ENCODE measurements at places on chromosomes 7 and 10. TPM values are rescaled to one million over a fixed set of nuclear protein-coding genes. Genes with fewer than 3 reads are reported as not detected.

GRCh38 chr10:27328946-27329345 lies 88.3 kb upstream of the ACBD5 start:
- DNase-seq, result no peak

DNA sequence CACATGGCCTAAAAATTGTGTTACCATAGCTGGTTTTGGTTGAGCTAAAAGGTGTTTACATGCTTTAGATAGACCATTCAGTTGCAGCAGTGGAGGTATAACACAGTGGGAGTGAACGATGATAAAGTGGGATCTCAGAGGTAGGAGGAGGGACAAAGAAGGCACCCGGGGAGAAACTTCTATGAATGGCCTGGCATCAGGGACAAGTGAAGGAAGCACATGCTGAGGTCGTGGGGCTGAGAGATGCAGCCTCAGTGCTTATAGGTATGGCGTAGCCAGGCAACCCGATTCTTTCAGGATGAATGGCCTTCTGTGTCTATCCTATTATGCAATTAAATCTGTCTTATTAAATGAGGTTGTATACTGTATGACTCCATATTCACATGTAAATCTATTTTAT lies 3.9 kb upstream of the CDK6 start:
- DNase-seq, result no peak

GRCh38 chr7:117251687-117252086 lies 71.2 kb downstream of the WNT2 start:
- DNase-seq, result no peak

PIP gene
- 37.1 TPM for total RNA-seq

GRCh38 chr7:140230516-140230860 lies 53.7 kb upstream of the KDM7A start:
- no peak for DNase-seq

MRLN gene
- not detected for total RNA-seq

MSS51 gene
- 2.3 TPM for total RNA-seq

GRCh38 chr10:37703833-37704382 lies 153.5 kb downstream of the ZNF248 start:
- no peak for DNase-seq

DNA sequence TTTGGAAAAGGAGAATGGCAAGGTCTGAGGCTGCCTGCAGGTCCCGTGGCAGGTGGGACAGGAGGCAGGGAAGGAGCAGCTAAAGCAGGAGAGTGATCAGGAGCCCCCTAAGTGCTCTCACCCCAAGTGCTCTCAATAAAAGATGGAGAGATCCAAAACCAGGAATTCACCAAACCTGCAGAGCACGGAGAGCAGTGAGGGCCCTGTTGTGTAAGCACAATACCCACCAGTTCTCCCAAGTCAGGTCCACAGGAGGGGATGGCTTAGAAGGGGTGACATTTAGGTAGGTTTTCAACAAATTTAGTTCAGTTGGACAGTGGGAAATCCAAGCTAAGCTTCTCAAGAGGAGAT lies 40.8 kb downstream of the GNA12 start:
- DNase-seq, result no peak

SH2D4B gene
- total RNA-seq, result 0.28 TPM

- no peak for DNase-seq
Measured at GRCh38 chr10:120729547-120729946, 121.6 kb upstream of the WDR11 start.

OR2A5 gene
- total RNA-seq, result not detected

GRCh38 chr7:44914992-44915607 lies 29.8 kb upstream of the PURB start:
- no peak for DNase-seq

DNA sequence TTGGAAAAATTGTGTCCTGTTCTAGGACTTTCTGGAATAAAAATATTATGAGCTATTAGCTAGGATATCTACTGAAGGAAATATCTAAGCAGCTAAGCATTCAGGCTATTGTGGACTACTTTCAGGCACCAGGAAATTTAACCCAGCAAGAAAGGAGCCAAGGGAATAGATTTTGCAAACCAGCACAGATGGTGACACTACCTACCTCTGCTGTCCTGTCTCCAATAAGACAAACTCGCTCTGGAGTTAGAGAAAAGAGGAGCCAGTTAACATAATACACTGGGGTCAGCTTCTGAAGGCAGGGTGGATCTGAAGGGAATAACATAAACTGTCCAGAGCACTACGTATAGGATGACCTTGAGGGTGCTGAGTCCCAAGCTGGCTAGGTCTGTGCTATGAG lies 223.7 kb upstream of the PRSS58 start:
- no peak for DNase-seq

STK31 gene
- 0.74 TPM for total RNA-seq

- DNase-seq, result no peak
Measured at GRCh38 chr10:565676-566075, 123.8 kb downstream of the DIP2C start.

DNA sequence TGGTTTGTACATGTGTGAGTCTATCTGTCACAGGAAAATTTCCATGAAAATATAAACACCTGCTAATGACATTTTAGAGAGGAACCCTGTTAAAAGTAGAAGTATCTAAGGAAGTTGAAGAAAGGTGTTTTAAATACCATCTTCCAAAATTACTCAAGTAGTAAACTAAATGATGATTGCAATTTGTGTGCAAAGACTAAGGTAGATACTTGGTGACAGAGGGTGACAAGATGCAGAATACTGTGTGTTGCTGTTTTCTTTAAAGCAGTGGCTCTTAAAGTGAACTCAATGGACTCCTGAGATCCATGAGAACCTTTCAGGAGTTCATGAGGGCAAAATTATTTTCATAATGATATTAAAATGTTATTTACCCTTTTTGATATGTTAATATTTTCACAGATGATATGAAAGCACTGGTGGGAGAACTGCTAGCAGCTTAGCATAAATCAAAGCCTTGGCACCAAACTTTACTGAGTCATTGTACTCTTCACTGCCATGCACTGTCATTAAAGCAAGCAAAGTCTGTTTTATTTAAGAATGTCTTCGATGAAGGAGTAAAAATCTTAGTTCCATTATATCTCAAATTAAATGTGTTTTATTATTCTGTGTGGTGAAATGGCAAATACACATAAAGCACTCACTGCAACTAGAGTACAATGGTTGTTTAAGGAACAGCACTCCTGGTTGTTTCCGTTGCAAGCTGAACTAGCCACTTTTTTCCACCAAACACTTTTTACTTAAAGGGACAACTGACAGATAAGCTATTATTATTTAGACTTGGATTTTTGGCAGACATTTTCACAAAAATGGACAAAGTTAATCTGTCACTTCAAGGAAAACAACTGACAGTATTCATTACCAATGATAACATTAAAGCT lies 133.7 kb downstream of the LRRN3 start:
- no peak for DNase-seq

DNA sequence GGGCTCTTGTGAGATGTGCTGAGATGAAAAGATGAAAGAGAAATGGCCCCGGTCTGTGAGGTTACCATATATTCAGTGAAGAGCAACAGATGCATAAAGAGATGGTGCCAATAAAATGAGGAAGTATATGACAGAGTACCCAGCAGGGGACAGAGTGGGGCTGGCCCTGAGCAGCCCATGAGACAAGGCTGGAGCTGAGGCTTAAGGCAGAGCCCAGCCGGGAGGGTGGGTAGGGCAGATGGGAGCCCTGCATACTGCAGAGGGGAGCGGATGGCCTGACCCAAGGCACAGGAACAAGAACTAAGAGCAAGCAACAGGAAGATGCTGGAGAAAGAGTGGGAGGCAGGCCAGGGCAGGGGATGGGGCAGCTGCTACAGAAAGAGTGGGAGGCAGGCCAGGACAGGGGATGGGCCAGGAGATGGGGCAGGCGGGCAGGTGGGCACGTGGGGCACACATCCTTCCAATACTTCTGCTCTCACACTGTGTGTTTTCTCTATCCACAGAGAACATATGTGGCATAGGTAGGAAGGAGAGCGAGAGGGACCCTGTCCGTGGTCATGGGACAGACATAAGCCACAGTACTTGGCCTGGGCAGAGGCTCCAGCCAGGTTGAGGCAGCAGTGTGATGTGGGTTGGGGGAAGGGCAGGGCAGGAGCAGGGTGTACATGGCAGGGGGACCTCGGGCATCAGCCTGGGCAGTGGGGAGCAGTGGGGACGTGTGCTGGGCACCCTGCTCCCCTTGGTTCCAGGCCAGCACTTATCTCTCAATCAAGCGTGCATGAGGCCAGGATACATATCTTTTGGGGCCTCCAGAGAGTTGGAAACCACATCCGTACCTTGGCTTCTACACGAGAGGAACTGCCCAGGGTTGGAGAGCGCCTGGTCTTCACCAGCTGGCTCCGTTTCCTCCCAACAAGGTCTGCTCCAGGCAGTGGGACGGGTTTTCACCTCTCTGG lies 91.6 kb upstream of the IKZF1 start:
- DNase-seq, result no peak

ITGA8 gene
- total RNA-seq, result 22.5 TPM

GRCh38 chr7:41910940-41911600 lies 208.2 kb upstream of the INHBA start:
- no peak for DNase-seq

DNA sequence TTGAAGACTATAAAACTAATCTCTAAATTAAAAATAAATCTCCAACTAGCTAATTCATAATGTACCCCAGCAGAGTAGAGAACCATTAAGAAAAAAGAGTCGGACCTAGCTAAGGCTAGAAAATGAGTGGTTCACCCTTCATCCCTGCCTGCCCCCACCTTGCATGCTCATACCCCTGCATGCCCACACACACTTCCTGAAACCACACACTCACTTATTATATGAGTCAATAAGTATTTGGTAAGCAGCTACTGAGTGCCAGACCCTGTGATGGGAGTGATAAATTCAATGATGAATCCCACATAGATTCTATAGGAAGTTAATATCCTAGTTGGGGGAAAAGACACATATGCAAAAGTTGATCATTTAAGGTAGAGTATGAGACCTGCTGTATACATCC lies 152.9 kb upstream of the INHBA start:
- DNase-seq, result no peak

OAT gene
- total RNA-seq, result 75.3 TPM

NHLRC2 gene
- 46.3 TPM for total RNA-seq

DNA sequence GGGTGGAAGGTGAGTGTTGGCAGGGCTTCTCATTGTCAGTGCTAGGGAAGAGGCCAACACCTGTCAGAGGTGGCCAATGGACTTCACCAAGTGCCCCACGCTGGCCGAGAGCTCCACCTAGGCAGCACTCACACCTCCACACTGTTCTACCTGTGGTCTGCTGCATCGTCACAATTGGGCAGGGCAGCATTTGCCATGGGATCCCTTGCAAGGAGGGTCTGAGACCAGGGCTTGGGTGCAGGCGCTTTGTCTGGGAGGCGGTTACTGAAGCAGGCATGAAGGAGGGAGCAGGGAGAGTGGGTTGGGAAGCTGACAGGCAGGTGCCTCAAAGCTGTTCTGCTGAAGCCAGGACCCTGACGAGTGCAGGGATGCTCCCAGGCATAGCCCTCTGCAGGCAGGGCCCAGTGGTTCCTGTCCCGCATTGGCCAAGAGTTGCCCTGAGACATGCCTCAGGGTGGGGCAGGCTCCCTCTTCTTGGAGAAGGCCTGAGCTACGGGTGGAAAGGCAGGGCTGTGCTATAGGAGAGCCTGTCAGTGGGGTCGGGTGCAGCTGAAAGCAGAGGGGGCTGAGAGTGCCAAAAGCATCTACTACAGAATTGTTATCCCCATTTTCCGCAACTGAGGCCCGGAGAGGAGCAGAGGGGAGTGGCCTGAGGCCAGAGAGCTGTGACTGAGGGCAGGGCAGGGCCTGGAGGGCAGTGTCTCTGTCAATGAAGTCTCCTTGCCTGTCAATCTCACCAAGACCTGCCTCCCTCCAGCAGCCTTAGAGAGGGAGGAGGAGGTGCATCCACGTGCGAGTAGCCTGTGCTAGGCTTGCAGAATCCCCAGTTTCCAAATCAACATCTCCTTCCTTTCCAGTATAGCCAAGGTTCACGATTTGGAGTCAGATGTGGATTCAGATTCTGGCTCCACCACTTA lies 4.0 kb downstream of the RBP3 start:
- no peak for DNase-seq

SPDYE1 gene
- 0.09 TPM for total RNA-seq

DNA sequence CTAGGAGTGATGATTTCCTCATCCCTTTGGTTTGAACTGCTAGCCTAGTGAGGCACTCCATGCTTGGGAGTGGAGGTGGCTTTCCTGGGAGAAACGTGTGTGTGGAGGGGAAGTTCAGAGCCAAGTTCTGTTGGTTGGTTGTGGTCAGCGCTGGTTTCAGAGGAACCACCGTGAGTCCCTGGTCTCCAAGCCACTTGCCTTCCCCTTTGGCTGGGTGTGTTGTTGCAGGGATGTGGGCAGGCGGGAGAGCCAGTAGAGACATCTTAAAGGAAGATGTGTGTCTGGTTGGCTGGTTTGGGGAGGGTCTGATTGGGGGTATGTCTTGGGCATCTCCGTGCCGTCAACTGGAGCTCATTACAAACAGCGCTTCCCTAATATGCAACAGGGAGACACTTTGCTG lies 130.8 kb upstream of the TCF7L2 start:
- no peak for DNase-seq

NPFFR1 gene
- total RNA-seq, result 0.12 TPM

TAC1 gene
- total RNA-seq, result not detected

- DNase-seq, result no peak
Measured at GRCh38 chr7:110790992-110791391, 299.9 kb upstream of the LRRN3 start.

POMZP3 gene
- 25.8 TPM for total RNA-seq

DNA sequence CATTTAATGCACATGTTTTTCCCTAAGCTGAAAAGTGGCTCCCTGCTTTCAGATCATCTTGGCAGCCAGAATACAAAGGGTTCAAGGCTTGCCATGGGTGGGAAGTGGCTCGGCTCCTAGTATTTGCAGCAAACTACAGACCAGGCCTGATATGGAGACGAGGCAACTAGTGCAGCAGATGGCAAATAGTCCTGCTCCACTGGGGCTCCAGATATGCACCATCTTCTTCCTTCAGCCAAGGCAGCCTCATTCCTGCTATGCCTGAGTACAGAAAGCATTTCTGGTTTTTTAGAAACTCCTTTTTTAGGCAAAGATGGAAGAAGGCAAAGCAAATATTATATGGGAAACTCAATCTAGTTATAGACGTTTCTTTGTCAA lies 23.9 kb downstream of the LRRC4 start:
- no peak for DNase-seq

GIMAP6 gene
- 53.7 TPM for total RNA-seq

DNA sequence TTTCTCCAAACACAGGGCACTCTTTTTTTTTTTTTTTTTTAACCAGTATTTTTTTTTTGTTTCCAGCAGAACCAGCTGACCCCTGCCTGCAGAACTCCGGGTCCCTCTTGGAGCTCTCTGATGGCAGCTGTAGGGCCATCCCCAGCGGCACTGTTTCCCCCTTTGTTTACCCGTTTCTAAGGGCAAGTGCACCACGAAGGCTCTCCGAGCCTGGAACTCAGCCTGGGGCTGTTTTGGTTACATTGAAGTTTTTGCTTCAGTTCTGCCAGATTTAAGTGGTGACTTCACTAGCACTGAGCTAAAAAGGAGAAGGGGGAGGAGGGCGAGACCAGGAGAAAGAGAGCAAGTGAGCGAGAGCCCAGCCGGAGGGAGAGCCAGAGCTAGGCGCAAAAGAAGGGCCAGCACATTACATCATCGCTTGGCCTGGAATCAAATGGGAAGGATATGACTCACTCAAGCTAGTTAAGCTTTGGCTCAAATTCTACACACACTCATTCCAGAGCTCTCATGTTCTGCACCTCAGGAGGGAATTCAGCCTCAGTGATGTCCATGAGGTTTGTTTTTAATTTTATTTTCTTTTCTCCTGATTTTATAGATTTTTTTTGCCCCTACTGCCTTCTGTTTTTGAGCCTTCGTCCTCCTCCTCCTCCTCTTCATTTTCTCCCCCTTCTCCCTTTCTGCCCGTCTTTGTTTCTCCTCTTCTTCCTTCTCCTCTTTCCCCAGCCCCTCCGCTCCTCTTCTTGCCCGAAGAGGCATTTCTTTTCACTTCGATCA lies 272.3 kb downstream of the TRIL start:
- peak; percentile 97 for DNase-seq

CDK14 gene
- 32.0 TPM for total RNA-seq

MBL2 gene
- total RNA-seq, result not detected
